ENCODE measurements at places on chromosomes 4 and X.
A peak's percentile ranks its signal among the peaks of the same experiment; 100 is the strongest.

DNA sequence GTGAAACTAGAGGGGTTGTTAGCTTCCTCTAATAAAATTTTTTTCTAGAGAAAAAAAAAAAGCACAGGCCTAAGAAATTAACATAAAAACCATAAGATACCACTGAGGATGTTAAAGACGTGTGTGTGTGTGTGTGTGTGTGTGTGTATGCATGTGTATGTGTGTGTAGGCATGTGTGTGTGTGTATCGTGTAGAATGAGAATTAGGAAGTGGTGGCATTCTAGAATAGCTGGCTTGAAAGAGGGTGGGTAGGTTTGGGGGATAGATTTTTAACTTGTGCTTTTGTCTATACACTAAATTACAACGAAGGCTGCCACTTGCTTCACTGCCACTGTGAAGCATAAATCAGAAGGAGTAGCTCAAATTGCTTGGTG lies 22.5 kb upstream of the AFM start:
- no peak for DNase-seq

DNA sequence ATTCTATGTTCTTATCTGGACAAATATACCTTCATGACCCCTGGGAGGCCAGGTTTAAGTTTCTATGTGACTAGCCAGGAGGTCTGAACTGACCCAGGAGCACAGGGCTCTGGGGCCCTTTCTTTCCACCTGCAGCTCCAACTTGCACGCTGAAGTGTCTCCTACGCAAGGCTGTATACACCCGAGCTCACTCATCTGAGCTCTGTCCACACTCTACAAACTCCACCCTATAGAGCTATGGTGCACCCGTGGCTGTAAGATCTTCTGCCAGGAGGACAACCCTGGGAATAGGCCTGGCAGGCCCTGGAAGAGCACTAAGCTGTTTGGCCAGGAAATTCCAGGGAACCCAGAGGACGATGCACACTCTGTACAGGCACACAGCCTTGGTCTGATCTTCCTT lies 60.6 kb upstream of the ATOH1 start:
- no peak for DNase-seq

DNA sequence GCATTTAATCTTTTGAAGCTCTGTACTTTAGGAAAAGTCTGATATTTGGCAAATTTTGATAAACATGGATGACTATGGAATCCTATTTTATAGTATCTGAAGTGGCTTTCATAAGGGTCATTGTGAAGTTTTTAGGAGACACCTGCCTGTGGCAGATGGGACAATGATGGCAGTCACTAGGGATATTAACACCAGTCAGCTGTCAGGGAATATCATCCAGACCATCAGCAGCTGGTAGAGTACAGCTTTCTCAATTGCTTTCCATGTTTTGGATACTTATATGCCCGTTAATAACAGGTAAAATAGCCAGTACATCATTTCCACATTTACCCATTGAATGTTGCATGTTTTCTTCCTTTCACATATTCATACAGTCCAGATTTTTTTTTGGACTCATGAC lies 39.1 kb downstream of the NPNT start:
- no peak for DNase-seq

DNA sequence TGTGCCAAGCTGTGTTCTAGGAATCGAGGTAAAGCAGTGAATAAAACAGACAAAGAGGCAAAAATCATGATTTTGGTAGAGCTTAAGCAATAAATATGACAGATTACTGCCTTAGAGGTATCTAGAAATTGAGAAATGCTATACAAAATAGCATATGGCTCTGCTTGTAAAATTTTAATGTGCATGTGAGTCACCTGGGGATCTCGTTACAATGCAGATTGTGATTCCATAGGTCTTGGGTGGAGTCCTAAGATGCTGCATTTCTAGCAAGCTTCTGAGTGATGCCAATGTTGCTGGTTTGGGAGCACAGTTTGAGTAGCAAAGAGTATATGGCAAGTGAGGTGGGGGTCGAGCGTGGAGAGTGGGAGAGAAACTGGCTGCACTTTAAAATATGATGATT lies 697.3 kb upstream of the MAGEB2 start:
- no peak for DNase-seq

GRCh38 chr4:20487446-20487845 lies 212.8 kb upstream of the PACRGL start:
- DNase-seq: no peak

GRCh38 chrX:115948018-115948923 lies 222.3 kb upstream of the AGTR2 start:
- no peak for DNase-seq

DNA sequence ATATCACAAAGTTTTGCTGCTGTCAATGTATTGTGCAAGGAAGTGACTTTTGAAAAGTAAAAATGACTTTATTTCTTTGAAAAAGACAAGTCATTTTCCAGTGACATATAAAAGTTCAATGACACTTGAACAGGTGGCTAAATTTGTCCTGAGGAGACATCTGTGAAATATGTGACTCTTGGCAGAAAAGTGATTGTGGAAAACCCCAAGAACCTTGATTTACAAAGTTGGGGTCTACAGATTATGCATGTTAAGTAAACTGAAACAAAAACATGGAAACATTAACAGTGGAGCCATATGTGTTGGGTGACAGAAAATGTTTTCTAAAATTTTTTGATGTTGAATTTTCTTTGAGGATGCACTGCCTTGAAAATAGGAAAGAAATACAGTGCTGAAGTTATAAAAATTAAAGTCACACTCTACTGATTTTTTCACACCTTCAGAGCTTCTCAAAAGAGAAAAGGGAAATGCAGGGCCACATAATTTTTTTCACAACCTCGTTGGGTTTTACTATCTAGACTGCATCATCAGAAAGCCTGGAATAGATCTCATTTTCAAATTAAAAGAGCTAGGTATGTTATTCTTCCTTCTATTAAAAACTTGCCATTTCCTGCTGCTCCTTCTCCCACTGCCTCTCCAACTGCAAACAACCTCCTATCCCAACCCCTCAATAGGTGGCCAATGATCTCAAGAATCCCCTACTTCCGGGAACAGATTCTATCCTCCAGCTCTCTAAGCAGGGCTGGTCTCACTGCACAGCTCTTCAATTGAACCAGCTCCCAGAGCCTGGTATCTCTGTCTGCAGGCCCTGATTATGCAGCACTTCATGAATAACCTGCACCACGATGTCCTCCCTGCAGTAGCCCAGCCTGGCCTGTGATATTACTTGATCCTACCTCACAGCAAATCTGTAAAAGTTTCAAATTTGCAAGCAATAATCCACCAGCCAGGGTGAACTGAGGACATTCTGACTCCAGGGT lies 570.8 kb upstream of the CPEB2 start:
- DNase-seq: no peak

GRCh38 chr4:92477298-92477697 lies 173.5 kb downstream of the GRID2 start:
- DNase-seq: no peak

DNA sequence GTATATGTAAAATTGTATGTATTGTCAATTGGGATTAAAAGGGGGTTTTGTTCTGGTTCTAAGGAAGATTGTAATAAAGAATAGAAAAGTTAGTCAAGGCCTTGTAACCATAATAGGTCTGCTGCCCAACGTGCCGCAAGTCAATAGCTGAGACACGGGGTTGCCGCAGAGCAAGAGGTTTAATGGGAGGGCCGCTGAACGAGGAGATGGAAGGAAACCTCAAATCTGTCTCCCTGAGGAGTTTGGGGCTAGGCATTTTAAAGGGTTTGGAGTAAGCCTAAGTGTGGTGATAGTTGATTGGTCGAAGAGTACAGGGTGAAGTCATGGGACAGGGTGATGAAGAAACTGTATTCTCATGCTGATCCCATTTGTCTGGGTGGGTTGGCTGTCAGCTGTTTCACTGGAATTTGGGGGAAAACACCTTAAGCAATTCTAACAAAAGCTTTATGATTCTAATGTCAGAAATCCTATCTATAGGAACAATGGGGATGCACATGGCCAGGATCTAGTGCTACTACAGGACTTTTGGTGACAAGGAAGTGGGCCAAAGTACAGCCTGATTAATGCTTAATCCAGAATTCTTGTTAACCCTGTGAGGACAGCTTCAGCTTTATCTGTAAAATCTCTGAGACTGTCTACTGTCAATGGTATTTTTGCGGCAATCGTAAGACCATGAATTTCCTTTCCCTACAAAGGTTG lies 86.9 kb downstream of the RELL1 start:
- no peak for DNase-seq

DNA sequence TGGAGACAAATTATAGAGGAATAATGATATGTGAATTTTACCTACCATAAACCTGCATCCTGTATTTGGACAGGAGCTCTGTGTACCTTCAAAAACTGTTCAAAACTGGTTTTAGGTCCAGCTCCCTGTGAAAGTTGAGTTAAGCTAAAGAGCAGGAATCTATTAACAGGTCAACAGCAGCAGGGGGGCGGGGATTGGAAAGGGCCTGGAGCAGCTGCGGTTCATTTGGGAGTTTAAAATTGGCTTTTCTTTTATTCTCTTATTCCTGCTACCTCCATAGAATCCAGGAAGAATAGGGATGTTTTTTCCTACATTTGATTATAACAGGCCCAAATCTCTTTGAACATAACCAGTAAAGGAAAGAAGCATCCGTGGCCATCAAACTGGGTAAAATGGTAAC lies 23.8 kb downstream of the SHROOM3 start:
- no peak for DNase-seq

DNA sequence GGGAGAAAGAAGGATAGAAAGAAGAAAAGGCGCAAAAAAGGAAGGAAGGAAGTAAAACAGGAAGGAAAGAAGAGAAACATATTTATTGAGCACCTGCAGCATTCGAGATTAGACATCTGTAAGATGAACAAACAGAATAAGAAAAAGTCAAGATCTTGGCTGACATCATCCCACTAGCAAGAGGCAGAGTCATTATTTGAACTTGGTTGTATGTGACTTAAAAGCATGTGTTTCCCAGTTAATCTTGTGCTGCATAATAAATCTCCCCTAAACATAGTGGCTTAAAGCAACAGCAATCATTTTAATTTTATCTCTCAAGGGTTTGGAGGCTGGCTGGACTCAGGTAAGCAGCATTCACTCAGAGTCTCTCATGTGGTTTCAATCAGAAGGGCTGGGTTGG lies 38.5 kb upstream of the COX7B2 start:
- DNase-seq: no peak

GRCh38 chr4:4867375-4868039 lies 8.0 kb downstream of the MSX1 start:
- DNase-seq: no peak

GRCh38 chr4:176286728-176287127 lies 17.7 kb upstream of the ASB5 start:
- no peak for DNase-seq

DNA sequence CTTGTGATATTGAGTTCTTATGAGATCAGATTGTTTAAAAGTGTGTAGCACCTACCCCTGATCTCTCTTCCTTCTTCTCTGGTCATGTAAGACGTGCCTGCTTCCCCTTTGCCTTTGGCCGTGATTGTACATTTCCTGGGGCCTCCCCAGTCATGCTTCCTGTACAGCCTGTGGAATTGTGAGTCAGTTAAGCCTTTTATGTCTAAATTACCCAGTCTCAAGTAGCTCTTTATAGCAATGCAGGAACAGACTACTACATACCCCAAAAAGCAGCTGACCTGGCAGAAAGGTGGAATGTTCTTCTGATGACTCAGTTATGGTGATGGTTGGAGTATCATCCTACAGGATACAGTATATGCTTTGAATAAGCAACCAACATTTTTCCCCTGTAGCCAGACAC lies 11.4 kb upstream of the MCUB start:
- DNase-seq: no peak

GRCh38 chr4:186249785-186250754 lies 15.9 kb upstream of the F11 start:
- no peak for DNase-seq

DNA sequence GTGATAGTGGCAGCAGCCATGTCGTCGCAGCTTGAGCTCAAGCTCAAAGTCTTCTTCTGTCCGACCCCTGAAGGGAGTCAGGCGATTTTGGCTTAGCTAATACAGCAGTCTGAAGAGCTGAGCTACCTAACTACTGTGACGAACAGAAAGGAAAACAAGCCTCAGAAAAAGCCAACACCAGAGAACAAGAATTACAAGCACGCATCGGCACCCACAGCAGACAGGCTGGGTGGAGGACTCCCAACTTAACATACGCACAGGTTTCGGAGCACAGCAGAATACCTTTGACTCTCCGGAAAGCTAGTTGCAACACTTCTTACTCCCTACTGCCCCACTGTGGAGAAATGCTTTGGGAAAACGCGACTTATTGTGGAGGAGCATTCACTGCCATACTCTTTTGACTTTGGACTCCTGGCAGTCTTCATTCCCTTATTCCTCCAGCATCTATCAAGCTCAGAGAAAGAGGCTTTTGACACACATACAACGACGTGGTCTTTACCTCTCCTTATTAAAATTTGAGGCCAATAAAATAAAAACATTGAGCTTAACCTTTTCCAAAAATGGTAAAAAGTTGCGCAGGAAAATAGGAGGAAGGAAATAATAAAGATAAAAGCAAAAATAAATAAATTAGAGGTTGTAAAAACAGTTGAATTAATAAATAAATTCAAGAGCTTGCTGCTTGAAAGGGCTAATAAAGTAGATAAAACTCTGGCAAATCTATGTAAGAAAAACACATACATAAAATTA lies 41.3 kb upstream of the GPC3 start:
- no peak for DNase-seq

GRCh38 chr4:6021831-6022606 lies 3.8 kb upstream of the C4orf50 start:
- no peak for DNase-seq

GRCh38 chr4:81758574-81759264 lies 287.0 kb upstream of the RASGEF1B start:
- no peak for DNase-seq

DNA sequence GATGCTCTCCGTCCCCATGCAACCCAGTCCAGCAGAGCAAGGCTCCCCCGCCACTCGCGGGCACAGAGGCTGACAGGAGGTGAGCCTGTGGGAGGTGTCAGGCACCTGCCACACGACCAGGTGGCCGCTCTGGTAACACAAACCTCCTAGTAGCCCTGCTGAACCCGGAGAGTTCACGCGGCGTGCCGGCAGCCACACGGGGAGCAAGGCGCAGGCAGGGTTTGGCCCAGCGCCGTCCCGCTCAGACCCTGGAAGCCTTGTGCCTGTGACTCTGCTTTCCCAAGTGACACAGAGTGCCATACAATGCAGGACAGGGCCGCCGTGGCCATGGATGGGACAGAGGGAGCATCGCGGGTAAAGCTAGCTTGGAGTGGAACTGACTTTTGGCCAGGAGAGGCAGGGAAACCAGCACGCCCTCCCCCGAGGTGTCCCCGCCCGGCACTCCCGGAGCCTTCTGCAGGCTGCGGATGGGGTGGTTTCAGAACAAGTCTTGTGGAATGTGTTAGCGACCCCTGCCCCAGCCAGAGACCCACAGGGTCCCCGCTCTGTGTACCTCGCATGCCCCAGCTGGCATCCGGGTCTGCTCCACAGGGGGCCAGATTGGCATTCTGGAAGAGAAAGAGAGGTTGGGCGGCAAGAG lies 44.7 kb upstream of the AFAP1 start:
- DNase-seq: no peak

DNA sequence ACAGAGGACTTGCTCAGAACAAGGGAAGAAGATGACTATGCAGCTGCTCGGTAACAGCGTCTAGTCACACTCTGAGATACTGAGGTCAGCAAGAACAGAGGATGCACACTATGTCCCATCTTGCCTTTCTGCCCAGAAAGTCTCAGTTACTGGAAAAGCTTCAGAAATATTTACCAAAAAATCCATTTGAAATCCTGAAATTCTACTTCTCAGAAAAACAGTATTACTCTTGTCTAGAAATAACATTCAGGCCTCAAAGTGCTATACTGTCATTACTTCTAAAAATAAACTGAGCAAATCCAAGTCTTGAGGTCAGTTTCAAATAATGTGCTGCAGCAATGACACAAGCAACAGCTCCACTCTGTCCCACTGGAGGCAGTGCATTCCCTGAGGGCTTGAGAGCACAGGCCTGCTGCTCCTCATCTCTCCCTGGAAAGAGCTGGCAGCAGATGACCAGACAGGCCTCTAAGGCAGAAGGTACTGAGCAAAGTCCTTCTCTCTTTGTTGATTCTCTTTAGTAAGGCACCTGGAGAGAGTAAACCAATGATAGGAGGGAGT lies 76.9 kb downstream of the CAMK2D start:
- DNase-seq: peak; percentile 44

Data from thoracic aorta (tissue), 2 donors.